ENCODE measurements at places on chromosomes 2 and 18.

GRCh38 chr2:138104071-138104470 lies 139.8 kb downstream of the HNMT start:
- DNase-seq, result no peak

GRCh38 chr2:19671916-19672315 lies 229.9 kb downstream of the TTC32 start:
- no peak for DNase-seq

DNA sequence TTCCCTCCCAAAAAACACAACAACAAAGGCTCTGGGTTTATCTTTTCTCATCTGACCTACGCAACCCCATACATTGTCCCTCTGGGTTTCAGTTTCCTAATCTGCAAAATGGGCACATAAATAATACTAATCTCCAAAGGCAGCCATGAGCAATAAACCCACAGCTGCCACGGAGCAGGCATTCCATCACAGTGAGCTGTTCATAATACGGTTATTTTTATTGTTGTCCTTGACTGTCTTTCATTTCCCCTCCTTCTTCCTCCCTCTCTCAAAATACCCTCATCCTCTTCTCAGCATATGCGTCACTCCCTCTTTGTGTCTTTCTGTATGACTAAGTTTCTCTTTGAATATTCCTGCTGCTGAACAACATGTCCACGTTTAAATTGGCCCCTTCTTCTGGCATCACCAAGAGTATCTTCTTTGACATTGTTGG lies 129.8 kb upstream of the CAB39 start:
- no peak for DNase-seq

DNA sequence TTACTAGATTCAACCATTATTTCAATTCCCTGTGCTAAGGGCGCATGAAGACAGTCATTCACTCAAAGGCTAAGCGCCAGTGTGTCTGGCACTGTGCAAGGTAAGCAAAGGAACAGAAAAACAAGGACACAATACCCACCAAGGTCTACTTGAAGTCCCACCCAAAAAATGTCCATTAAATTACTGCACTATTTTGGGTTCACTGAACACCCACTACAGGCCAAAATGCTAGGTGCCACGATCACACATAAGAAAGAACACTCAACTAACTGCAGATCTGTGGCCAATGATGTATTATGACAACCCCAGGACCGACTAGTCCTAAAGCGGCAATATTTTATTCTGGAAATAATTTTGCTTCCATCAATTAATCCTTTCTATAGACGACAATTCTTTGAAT lies 1.8 kb downstream of the TMEM131 start:
- DNase-seq, result no peak

GRCh38 chr2:85066874-85067351 lies 66.3 kb upstream of the TCF7L1 start:
- DNase-seq, result no peak

DNA sequence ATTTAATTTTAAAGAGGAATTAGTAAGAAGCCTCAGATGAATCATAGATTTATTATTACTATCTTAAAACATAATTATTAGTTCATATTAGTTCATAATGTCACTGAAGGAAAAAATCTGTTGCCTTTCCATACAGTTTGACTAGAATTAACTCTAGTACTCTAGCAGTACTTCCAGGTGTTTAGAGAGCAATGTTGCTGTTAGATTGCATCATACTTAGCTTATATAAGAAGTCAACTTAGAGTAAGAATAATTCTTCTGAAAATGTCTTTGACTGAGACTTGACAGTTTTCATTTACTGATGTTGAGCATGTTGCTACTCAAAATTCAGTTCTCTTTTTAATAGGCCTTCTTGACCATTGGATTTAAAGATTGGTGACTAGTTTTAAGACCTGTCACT lies 4.7 kb downstream of the RAB3GAP1 start:
- no peak for DNase-seq

DNA sequence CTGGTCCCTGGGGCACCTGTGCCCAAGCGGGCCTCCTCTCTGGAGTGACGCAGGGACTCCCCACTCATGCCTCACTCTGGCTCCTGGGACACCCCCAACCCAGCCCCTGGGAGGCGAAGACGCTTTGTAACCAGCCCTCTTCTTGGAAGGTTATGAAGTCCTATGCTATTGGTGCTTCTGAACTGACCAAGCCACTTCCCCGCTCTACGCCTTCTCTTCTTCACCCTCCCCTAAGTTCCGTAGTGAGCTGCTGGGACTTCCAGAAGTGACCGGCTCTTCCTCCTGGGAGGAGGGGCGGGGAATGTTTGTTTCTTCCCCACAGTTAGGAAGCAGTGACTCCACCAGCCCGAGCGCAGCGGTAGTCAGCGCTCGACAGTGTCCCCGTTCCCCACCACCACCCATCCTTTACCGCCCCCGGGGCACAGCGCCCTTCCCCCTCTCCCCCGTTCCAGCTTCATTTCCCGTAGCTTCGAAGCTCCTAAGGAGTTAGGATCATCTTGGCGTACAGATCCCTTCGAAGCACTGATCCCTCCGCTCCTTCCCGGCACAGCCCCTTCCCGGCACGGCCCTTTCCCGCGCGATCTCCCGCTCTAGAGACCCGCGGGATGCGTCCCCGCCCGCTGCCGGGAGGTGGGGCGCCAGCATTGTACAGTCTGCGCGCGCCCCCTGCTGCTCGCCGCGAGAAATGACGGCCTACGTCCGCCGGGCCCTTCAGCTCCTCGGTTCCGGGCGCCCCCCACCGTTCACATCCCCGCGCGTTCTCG lies 25.3 kb upstream of the NOTO start:
- DNase-seq, result peak; percentile 70

GRCh38 chr18:63161761-63162195 lies 157.8 kb downstream of the BCL2 start:
- DNase-seq, result peak; percentile 22

DNA sequence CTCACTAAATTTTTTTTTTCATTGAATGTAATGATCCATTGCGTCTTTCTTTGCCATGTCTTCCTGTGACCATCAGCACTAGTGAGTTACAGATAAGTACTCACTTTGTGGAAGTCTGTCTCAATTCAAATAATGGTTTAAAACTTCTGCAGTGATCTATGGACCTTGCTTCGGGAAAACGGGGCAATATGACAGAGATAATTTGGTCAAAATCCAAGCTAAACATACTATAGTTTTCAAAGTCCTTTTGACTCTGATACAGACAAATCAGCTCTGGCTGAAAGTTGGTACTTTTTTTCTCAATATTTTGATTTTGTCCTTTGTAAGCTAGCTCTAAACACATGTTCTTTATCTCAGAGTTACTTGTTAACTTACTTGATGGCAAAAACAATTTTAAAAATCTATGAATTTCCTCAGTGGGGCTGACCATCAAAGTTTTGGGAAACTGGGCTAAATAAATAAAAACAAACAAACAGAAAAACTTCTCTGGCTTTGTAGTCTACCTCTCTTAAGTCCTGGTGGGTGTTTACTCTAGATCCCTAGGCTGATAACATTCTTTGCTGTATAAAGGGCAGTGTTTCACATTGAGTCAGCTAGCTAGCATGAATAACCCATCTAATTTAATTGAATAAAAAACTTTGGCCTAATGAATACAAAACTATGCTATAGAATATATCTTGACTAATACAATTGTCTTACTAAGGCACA lies 327.6 kb downstream of the RDH14 start:
- no peak for DNase-seq

DNA sequence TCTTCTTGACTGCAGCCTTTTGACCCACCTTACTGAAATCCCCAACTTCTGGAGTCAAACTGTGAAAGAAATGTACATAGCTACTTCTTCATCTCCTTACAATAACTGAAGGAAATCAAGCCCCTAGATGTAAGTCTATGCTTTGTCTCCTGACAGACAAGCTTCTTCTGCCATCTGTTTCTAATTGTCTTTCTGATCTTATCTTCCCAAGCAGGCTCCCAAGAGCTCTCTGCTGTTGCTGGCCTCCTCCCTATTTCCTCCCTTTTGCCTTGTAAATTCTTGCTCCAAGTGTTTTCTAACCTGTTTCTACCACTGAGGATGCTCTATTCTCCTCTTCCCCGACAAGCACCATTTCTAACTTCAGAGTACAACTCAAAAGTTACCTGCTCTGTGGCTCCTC lies 77.4 kb upstream of the OSR1 start:
- no peak for DNase-seq

DNA sequence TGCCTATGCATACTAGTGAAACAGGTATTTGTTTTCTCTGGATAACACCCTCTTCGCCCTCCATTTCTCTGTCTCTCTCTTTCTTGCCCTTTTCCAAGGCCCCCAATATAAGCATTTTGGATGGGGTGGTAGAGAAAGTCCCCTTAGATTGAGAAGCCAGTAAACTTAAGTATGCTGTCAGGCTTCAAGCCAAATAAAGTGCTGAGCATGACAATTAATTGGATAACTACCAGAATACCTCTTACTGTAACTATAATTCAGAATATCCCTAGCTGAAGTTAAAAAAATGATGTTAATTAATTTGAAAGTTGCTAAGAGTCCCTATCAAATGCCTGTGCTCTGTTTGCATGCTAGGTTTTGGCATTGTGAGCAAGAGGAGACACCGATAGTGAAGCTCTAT lies 324.8 kb downstream of the PARD3B start:
- DNase-seq, result no peak

DNA sequence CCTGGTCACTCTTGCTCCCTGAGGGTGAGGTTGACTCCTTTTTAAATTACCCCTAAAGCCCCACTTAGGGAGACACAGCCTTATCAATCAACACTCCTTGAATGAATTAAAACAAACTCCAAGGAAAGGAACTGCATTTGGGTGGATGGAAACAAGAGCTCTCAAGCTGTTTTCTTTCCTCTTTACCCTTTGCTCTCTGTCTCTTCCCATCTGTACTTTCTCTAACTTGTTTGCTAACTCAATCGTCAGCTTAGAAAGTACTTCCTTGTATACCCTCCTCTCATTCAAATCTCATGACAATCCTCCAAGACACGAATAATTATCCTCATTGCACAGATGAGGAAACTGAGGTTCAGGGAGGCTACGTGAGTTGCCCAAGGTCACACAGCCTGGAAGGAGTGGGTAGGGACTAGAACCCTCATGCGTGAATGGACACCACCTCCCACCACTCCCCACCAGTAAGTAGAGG lies 32.7 kb downstream of the ZFP36L2 start:
- no peak for DNase-seq

- no peak for DNase-seq
Observed at GRCh38 chr2:120864981-120865380, 129.3 kb downstream of the GLI2 start.

DNA sequence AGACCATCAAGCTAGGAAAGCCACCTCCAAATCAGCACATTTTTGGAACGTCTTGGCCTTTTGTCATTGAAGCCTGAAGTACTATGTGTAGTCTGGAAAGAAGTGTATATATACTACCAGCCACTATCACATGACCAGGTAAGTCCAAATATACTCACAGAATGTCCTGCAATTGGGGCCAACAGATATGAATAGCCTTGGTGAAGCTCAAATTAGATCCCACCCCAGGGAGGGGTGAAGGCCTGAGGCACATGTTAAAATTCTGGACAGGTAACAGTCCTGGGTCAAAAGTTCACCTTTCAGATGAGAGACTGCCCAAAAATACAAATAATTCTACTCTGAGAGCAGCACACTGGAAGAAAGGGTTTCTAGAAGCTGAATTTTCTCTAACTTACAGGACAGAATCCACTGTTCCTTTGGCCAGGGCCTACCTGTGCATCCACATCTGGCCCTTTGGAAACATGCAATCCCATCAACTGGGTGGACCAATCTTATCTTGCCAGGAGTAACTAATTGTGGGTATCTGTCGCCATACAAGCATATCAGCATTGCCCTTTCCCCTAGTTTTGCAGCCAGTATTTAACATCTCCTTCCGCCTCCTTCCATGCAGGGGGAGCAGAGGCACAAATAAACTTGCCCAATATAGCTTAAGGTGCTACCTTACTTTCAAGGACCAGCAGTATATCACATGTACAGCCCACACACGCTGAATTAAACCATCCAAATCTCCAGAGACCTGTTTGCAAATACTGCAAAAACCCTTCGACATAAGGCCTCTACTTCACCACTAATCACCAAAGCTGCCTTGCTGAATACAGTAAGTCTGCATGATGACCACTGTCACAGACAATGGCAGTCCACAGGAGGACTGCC lies 67.8 kb downstream of the EIF5B start:
- no peak for DNase-seq

- DNase-seq, result no peak
Observed at GRCh38 chr2:136225950-136226835, 108.2 kb upstream of the CXCR4 start.

DNA sequence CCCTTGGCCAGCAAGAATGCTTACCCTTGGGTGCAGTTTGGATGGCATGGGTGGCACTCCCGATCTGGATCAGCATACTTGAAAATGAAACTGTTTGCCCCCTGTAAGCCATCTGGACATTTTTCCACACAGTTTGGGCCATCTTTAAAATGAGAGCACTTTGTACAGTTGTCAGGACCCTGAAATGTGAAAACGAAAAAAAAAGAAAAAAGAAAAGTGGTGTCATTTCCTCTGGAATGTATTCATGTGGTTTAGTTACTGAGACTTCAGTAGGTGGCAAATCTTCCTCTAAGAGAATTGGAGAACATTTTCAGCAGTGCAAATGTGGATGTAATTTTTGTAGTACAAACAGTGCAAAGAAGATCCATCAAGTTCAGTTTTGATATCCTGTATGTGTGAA lies 873.3 kb downstream of the ERBB4 start:
- DNase-seq, result no peak

DNA sequence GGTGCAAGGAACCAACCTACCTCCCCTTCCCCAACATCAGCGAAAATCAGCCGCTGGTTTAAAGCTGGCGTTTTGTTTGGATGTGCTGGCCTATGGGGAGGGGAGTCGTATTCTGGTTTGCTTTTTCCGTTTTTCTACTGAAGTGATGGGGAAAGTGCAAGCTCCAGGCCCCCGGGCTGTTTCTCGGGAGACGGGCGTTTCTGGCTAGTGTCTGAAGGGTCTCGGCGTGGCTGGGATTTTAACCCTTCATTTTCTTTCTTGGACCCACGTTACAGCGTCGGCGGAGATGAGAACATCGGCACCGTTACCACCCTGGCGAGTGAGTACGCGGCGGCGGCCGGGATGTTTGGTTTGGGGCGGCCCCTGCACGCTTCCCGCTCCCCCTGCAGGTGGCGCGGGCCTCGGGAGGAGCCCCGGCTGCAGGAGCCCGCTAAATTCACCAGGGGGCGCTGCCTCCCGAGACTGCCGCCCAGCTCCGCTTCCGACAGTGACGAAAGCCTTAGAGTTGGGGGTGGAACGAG lies 70.7 kb downstream of the PLB1 start:
- peak; percentile 60 for DNase-seq

DNA sequence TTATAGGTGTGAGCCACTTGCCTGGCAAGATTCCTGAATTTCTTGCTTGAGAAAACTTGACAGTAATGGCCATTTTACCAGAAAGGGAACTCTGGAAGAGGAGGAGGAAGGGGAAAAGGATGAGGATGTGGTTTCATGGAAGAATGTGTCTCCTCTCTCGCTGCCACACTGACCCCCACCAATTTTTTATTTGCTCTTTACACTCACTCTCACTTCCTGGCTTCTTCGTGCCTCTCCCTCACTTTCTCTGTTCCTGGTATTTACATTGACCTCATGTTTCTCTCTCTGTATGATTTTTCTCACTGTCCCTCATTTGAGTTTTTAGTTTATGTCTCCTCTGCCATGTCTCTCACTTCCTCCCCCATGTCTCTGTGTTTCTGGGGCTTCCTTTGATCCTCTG lies 134.5 kb upstream of the CAB39 start:
- DNase-seq, result no peak

- no peak for DNase-seq
Observed at GRCh38 chr2:20474757-20475566, 28.1 kb downstream of the RHOB start.
